Renal cortical epithelial cell (primary cell): ENCODE measurements at places on chromosomes 4 and X.

DNA sequence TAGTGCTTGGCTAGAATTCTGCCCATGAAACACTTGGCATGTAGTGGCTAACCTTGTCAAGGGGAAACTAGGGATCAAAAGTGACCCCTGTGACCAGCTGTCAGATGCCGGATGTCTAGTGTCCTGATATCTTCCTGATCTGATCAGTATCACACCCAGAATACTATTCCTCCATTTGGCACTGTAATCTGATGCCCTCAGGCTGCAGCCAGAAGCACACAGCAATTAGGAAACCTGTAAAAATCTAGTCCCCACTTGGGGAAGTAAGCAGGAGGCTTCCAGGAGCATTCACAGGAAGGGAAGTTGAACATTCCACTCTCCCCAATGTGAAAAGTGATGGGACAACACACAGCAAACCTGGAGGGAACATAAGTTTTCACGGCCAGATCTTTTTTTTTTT, 125.1 kb downstream of the HS6ST2 start:
- no peak for DNase-seq

GRCh38 chrX:102832661-102833060, 104.4 kb upstream of the RAB40AL start:
- peak; percentile 62 for DNase-seq

DNA sequence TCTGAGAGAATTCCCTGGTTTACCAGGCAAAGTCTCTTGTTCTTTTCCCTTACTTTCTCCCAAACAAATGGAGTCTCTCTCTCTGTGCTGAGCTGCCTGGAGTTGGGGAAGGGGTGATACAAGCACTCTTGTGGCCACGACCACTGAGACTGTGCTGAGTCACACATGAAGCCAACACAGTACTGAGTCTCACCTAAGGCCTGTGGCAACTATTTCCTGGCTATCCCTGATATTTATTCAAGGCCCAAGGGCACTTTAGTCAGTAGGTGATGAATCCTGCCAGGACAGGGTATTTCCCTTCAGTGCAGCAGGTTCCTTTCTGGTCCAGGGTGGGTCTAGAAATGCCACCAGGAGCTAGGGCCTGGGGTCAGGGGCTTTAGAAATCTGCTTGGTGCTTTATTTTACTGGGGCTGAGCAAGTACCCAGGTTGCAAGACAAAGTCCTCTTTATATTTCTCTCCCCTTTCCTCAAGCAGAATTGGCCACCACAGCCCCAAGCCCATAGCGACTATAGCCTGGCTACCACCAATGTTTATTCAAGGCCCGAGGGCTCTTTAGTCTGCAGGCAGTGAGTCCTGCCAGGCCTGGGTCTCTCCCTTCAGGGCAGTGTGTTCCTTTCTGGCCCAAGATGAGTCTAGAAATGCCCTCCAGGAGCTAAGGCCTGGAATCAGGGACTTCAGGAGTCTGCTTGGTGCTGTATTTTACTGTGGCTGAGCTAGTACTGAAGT, 10.5 kb downstream of the ARL13A start:
- DNase-seq, result peak; percentile 69

GRCh38 chr4:10622728-10623127, 61.8 kb downstream of the CLNK start:
- DNase-seq, result no peak

DNA sequence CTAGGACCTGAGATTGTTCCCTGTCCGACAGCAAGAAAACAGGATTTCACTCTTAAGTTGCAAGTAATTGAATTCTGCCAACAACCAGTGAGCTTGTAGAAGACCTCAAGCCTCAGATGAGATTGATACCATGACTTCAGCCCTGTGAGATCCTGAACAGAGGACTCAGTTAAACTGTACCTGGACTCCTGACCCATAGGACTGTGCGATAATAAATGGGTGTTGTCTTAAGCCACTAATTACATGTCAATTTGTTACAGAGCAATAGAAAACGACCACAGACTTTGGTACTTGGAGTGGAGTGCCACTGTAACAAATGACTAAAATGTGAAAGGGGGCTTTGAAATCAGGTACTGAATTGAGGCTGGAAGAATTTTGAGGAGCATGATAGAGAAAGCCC, 12.0 kb downstream of the PBDC1 start:
- DNase-seq, result no peak

- DNase-seq, result peak; percentile 11
These were observed 75.1 kb downstream of the MXRA5 start for GRCh38 chrX:3271183-3271833.

GRCh38 chr4:105563352-105563751, 10.9 kb downstream of the ARHGEF38 start:
- DNase-seq, result no peak

DNA sequence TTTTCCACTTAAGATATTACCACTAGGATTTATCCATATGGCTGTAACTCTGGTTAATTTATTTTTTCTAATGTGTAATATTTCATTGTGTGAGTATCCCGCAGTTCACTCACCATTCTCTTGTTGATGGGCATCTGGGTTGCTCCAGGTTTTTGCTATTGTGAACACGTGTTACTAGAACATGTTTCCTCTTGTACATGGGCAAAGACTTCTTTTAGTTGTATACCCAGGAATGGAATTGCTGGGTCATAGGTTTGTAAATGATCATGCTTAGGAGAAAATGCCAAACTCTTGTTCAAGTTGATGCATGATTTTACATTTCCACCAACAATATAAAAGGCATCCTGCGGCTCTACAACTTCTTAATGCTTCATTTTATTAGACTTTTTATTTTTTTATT, 26.8 kb downstream of the SYNPO2 start:
- DNase-seq, result no peak

DNA sequence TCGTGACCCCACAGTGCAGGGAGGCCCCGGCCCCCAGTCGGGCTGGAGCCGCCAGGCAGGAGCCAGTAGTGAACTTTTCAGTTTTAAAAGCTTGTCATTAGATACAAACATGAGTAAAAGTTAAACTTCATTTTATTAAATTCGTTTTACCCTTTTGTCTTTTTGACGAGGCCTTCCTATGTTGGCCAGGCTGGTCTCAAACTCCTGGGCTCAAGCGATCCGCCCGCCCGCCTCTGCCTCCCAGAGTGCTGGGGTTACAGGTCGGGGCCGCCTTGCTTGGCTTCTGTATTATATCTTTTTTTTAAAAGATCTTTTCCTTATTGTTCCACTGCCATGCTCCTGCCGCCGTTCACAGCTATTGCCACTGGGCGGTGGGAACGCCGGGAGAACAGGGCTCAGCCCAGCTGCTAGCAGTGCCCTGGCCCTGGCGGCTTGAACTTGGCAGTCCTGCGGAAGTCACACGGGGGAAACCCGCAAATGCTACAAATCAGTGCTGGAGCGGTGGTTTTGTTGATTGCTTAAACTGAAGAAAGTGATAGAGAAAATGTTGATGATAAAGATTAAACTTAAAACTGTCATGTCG, 968 bp upstream of the NELFA start:
- peak; percentile 71 for DNase-seq

- peak; percentile 91 for DNase-seq
These were observed 83.3 kb downstream of the SLC7A11 start for GRCh38 chr4:138158746-138159297.

DNA sequence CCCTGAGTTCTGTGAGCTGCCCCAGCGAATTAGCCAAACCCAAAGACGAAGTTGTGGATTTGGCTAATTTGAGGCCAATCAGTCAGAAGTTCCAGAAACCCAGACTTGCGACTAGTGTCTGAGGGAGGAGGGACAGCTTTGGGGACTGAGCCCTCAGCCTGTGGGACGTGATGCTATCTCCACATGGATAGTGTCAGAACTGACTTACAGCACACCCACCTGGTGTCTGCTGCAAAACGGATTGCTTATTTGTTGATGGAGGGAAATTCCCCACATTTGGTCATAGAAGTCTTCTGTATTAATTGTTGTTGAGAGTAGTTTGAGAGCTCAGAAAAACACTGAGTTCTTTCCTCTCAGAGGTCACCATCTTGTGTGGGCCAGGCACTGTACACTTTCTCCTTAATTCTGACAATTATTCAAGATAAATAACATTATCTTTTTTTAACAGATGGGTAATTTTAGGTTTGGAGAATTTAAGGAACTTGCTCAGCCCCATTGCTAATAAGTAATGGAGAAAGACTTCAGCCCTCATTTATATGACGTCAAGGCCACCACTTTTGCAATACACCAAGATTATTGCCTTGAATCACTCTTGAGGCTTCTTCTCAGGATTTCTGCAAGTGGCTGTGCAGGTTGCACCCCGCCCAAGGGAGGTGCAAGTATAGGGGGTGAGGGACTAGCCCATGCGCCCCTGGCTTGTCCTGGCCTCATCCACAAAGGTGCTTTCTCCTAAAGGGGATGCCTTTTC, 16.7 kb downstream of the CLRN2 start:
- no peak for DNase-seq

GRCh38 chrX:82134378-82134777, 932.5 kb downstream of the SH3BGRL start:
- peak; percentile 7 for DNase-seq

DNA sequence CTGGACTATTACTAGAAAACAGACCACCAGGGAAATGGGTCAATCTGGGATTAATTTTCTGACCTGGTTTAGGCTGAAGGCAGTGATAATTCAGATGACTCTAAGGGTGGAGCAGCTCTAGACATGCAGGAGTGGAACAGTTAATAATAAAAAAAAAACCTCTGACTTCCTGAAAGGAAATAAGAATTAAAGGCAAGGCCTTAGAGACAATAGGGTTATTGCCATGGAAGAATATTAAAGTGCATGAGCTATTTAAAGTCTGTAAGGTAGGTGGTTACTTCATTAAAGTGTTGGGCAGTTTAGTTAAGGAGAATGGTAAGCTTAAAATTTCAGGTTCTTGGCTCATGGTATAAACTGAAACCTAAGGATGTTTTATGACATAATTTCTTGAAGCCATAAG, 14.6 kb upstream of the ADH5 start:
- no peak for DNase-seq

GRCh38 chr4:28562913-28563312, 1702.3 kb downstream of the STIM2 start:
- no peak for DNase-seq

DNA sequence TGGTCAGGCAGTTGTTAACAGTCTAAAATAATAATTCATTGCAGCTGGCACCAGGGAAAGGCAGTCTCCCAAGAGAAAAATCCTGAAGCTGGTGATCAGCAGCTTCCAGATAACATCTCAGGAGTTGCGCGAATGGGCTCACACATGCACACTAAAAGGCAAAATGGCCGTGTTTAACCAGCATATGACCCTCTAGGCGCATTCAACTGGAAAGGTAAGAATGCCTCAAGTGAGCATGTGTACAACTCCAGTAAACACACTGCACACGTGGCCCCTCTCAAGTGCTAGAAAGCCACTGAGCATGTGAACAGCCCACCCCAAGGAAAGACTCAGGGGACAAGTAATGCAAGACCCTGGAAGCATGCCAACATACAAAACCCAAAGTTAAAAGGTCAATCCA, 33.1 kb downstream of the STPG2 start:
- no peak for DNase-seq

DNA sequence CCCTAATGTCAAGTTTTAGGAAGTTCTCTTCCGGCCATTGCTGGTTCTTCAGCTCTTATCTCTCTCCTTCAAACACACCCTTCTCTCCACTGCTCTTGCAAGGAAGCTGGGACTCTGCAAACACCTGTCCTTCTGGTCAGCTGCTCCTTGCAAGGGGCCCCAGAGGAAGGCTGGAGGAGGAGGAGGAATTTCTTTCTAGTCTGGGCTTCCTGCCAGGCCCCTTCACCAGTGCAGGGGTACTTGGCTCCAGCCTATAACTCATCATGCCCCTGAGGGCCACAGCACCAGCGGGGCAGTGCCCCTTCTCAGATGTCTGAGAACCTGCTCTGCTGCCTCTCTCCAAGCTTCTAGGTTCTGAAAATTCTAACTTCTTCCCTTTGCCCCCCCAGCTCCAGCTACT, 46.7 kb downstream of the REELD1 start:
- DNase-seq, result no peak

- DNase-seq, result no peak
These were observed 220.7 kb downstream of the GRXCR1 start for GRCh38 chr4:43113196-43113595.

DNA sequence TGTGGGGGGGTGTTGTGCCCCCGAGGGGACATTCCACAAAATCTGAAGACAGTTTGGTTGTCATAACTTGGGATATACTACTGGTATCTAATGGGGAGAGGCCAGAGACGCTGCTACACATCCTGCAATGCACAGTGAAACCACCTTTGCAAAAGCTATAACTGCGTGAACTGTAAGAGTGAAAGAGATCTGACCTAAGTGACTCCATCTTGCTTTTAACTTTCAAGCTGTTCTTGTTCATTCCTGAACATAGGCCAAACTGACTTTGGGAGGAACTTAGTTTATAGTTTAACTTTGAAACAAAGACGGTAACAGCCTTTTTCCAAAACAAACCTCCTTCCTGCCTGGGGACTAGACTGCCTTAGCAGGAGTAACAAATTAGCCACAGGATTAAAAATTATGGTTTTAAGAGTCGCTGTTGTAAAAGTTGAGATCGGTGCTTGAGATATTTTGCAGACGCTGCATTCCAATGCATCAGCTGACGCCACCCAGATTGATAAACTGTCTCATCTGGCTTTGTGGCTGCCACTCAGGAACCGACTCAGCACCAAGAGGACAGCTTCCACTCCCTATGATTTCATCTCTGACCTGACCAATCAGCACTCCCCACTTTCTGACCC, 70.9 kb downstream of the ATXN3L start:
- no peak for DNase-seq

GRCh38 chrX:45385757-45386156, 185.1 kb upstream of the DIPK2B start:
- no peak for DNase-seq

DNA sequence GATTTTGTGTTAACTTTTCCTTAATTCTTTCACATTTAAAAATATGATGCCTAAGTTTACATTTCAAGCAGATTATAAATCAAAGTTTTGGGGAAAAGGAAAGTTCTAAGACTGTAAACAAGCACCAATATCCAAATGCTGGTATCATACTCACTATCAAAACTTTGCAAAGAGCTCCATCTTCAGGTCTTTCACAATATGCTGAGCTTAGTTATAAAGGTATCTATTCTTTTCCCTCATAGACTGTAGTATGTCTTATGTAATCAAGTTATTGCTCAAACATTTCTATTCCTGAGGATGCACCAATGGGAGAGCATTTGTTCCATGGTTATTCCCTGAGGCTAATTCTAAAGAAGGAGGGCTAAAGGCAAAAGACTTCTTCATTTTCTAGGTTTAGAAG, 207.9 kb upstream of the FAM241A start:
- peak; percentile 53 for DNase-seq

DNA sequence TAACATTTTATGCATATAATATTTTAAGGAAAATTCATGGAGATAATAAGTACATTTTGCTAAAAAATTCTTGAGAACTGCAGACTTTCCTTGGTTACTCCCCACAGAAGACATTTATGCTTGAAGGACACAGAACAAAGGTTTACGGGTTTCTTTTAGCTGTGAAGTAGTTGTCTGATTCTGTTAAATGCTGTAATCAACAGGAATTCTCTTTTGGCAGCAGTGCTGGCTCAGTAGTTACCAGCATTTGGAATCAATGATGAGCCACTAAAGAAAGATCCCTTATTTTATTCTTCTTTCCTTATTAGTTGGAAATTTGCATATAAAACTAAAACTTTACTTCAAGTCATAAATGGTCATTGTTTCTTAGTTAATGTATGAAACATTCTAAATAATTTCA, 199.3 kb upstream of the FAT4 start:
- no peak for DNase-seq
